ENCODE measurements at places on chromosomes 6 and 20.

GRCh38 chr20:43725666-43726065 lies 1.1 kb downstream of the GTSF1L start:
- no peak for DNase-seq

DNA sequence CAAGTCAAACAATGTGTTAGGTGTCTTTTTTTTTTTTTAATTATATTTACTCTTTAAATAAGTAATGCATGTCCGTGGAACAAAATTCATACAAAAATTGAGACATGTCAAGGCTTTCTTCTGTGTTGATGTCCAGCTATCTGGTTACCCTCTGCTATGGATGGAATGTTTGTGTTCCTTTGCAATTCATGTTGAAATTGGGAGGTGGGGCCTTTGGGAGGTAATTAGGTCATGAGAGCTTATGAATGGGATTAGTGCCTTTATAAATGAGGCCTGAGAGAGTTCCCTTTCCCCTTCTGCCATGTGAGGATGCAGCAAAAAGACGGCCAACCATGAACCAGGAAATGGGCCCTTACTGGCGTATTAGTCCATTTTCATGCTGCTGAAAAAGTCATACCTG lies 83.1 kb upstream of the KCNG1 start:
- DNase-seq, result no peak

DNA sequence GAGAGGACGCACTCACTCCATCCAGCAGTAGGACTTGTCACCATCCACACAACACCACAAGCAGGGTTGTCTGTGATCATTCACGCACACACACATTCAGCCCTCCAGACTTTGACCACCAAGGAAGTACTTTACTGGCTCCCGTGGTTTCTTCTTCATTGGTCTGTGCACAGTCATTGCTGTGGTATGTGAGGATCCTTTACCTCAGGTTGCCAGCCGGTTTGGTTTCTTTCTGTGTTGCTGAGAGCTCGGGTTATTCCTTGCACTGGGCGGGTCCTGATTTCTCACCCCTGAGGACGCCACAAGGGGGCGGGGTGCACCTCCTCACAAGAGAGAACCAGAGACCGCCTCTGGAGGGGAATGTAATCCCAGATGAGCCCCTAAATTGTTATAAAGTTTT lies 11.2 kb downstream of the SLC35A1 start:
- no peak for DNase-seq

- DNase-seq, result peak; percentile 17
These were observed 566.2 kb upstream of the NOX3 start for GRCh38 chr6:156021746-156022396.

GRCh38 chr6:139154881-139155547 lies 20.1 kb downstream of the HECA start:
- no peak for DNase-seq

DNA sequence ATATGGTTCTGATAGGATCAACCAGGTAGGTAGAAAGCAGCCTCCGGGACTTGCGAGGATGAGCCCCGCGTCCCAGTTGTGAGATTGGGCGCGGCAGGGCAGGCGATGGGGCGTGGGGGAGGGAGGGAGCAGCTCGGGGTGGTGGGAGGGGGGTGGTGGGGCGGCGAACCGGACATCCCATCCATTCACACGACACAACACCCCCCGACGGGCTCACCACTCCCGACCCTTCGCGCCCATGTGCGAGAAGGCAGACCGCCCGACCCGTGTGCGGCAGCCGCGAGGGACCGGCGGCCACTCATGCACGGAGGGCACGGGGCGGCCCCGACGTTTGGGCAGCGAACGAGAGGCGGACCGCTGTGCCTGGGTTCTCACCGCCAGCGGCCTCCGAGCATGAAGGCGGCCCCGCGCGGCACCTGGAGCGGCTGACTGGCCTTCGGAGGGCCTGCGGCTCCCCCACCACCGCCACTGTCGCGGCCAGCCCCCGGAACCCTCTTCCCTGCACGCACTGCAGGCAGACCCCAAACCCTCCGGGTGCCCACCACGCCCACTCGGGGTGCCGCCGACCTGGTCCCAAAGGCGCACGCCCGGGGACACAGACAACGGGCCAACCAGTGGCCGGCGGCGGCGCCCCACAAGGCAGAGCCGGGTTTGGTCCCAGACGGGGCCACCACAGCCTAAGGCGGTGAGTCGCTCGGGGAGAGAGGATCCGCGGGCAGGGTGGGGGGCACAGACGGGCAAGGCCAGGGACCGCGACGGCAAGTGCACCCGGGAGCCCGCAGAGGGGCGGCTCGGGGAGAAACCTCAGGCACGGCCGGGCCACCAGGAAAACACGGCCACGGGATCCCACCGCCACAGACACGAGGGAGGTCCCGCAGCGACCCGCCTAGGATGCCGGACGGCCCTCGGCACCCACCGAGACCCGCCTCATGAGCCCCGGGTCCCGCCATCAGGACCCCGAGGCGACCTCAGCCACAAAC lies 769.2 kb upstream of the DEFB115 start:
- DNase-seq, result no peak

DNA sequence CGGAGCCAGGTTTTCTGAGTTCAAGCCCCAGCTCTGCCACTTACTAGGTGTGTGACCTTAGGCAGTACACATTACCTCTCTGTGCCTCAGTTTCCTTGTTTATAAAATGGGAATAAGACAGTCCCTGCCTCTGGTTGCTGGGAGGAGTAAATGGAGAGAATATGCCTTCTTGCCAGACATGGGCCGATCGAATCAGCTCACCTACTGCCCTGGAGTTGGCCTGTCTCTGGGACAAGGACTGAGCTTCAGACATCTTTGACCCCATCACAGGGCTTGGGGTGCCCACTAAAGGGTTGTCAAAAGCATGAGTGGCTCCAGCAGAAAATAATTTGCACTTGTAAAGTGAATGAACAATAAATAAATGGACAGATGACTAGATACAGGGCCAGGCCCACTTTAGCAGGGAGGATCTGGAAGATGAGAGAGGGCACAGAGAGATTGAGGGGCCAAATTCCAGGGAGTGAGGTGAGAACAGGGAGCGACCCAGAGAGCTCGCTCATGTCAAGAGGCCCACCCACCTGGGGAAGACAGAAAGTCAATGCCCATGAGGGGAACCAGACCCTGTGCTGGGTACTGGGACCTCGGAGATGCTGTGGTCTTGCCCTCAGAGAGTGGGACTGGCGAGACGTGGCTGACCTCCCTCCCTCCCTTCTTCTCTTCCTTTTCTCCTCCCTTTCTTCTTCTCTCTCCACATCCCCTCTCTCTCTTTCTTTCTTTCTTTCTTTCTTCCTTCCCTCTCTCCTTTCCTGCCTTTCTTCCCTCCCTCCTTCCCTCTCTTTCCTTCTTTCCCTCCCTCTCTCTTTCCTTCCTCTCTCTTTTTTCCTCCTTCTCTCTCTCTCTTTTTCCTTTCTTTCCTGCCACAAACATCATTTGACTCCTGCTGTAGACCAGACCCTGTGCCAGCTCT lies 3.9 kb upstream of the BPIFA2 start:
- no peak for DNase-seq

All from GM04503 (cell line).